ENCODE measurements at places on chromosomes 12 and 14. TPM values are rescaled to one million over a fixed set of nuclear protein-coding genes. Genes with fewer than 3 reads are reported as not detected.

- peaks cover 13% of the 10 kb centered on the region for H3K4me1 ChIP-seq
- H3K27me3 ChIP-seq: no peaks in the 10 kb centered on the region
- no peak overlapping the region for H3K27ac ChIP-seq
- DNase-seq: no peak
- no peaks in the 10 kb centered on the region for H3K36me3 ChIP-seq
These were observed 17.6 kb downstream of the PHLDA1 start for GRCh38 chr12:76014007-76014406.

GRCh38 chr14:95452176-95452892, 64.1 kb downstream of the SYNE3 start:
- no peak for DNase-seq
- H3K4me3 ChIP-seq: no peak overlapping the region
- H3K27me3 ChIP-seq: no peaks in the 10 kb centered on the region
- peaks cover 13% of the 10 kb centered on the region for H3K36me3 ChIP-seq
- H3K4me1 ChIP-seq: no peaks in the 10 kb centered on the region
- H3K27ac ChIP-seq: no peak overlapping the region

GRCh38 chr12:19997656-19998400, 370.5 kb upstream of the PDE3A start:
- peaks cover 7% of the 10 kb centered on the region for H3K4me1 ChIP-seq
- no peak overlapping the region for H3K4me3 ChIP-seq
- H3K36me3 ChIP-seq: no peaks in the 10 kb centered on the region
- no peak overlapping the region for H3K27ac ChIP-seq
- DNase-seq: no peak
- H3K27me3 ChIP-seq: no peaks in the 10 kb centered on the region

DNA sequence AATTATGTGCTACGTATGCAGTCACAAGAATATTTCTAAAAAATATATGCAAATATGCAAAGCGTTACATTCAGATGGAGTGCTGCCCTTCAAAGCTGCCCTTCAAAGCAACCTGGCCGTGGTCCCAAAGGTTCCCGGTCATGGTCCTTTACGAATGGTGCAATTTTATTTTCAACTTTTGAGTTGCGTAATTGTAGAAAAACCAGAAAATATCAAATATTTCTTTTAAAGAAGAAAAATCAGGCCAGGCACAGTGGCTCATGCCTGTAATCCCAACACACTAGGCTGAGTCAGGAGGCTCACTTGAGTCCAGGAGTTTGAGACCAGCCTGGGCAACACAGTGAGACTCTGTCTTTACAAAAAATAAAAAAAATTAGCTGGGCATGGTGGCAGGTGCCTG, 21.4 kb downstream of the CLSTN3 start:
- H3K27ac ChIP-seq: no peak overlapping the region
- H3K27me3 ChIP-seq: no peaks in the 10 kb centered on the region
- DNase-seq: no peak
- no peak overlapping the region for H3K4me3 ChIP-seq
- no peaks in the 10 kb centered on the region for H3K4me1 ChIP-seq

- H3K4me1 ChIP-seq: peaks cover 12% of the 10 kb centered on the region
- no peaks in the 10 kb centered on the region for H3K27me3 ChIP-seq
- no peak overlapping the region for H3K4me3 ChIP-seq
- H3K27ac ChIP-seq: peak overlapping the region; percentile 40
- H3K36me3 ChIP-seq: no peaks in the 10 kb centered on the region
These were observed 38.0 kb downstream of the BTG1 start for GRCh38 chr12:92107621-92108131.

DNA sequence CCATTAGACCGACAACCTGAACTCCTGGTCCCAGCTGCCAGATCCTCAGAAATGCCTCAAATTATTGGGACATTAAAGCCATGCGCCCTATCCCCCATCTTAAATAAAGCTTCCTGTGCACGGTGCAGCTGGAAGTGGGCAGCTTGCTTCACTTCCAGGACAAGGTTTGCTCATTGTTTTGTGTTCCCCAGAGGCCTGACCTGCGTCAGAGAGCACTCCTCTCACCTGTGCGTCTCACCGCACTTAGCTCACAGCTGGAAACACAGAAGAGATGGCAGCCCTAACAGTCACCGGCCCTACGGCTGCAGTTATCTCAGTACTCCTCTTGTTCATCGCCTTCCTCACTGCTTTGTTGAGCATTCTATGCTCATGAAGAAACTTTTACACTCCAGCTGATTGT, 135.5 kb downstream of the ANO2 start:
- H3K36me3 ChIP-seq: no peaks in the 10 kb centered on the region
- H3K27ac ChIP-seq: no peak overlapping the region
- peaks cover 5% of the 10 kb centered on the region for H3K4me1 ChIP-seq
- no peaks in the 10 kb centered on the region for H3K27me3 ChIP-seq
- no peak overlapping the region for H3K4me3 ChIP-seq

GRCh38 chr14:85947461-85948139, 417.7 kb downstream of the FLRT2 start:
- no peak overlapping the region for H3K4me3 ChIP-seq
- no peak overlapping the region for H3K27ac ChIP-seq
- DNase-seq: no peak
- no peaks in the 10 kb centered on the region for H3K4me1 ChIP-seq

GRCh38 chr14:53842938-53843337, 113.7 kb downstream of the BMP4 start:
- peak; percentile 38 for DNase-seq
- no peak overlapping the region for H3K4me3 ChIP-seq
- no peaks in the 10 kb centered on the region for H3K36me3 ChIP-seq
- peaks cover 1% of the 10 kb centered on the region for H3K4me1 ChIP-seq
- H3K27ac ChIP-seq: no peak overlapping the region

- DNase-seq: peak; percentile 8
- H3K27me3 ChIP-seq: no peaks in the 10 kb centered on the region
- no peaks in the 10 kb centered on the region for H3K36me3 ChIP-seq
- no peak overlapping the region for H3K27ac ChIP-seq
These were observed 359.8 kb downstream of the FOXG1 start for GRCh38 chr14:29126361-29126760.

DNA sequence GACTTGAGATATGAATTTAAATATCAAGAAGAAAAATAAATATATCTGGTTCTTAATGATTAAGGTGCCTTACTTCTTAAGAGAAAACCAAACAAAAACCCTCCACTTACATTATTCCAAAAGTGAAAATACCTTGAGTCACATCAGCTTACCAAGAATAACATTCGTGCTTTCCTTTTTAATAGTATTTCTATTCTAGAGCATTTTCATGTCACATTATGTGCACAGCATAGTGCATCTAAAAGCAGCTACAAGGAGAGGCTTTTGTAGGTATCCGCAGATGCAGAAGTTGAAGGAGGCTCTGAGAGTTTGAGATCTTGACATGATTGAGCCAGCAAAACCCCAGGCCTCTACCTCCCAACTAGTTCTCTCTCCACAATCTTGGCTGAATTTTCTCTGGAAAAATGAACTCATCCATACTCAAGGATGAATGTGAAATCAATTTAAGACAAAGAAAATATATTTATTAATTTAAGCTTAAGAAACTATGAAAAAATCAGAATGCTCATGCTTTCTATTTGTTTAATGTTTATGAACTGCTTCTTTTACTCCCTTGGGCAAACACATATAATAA, 275.0 kb downstream of the AKAP6 start:
- H3K4me3 ChIP-seq: no peak overlapping the region
- no peak overlapping the region for H3K27ac ChIP-seq
- no peaks in the 10 kb centered on the region for H3K36me3 ChIP-seq
- H3K4me1 ChIP-seq: peaks cover 2% of the 10 kb centered on the region
- no peak for DNase-seq

- peaks cover 40% of the 10 kb centered on the region for H3K4me1 ChIP-seq
- H3K36me3 ChIP-seq: peaks cover 15% of the 10 kb centered on the region
- DNase-seq: peak; percentile 56
- H3K4me3 ChIP-seq: no peak overlapping the region
These were observed 13.9 kb downstream of the COPZ1 start for GRCh38 chr12:54338698-54339296.

DNA sequence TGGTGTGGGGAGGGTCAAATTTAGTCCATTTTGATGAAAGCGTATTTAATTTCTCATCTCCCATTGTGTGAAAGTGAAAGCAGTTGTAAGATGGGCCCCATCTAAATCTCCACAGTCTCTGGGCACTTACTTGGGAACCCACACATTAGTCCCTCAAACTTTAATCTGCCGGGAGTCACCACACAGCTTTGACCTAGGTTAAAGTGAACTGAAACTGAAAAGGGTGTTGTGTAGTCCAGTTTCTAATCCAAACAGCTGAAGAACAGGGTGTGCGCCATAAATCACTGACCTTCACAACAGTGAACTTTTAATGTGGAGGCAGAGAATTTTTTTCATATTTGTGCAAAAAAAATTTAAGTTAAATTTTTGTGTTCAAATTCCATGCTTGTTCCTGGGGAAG, 48.4 kb upstream of the PTPRO start:
- no peak overlapping the region for H3K4me3 ChIP-seq
- H3K27me3 ChIP-seq: no peaks in the 10 kb centered on the region
- no peaks in the 10 kb centered on the region for H3K36me3 ChIP-seq
- no peaks in the 10 kb centered on the region for H3K4me1 ChIP-seq
- H3K27ac ChIP-seq: no peak overlapping the region
- DNase-seq: no peak

The TEAD4 gene
- total RNA-seq: 8.8 TPM

The RNASE4 gene
- total RNA-seq: 8.1 TPM

The ACSM4 gene
- total RNA-seq: not detected

The KRT79 gene
- total RNA-seq: not detected
